Substantia nigra (tissue), 51 donors: ENCODE measurements at places on chromosomes 3 and 15.

- no peak for DNase-seq
These were observed 9.6 kb upstream of the FAM107A start for GRCh38 chr3:58586776-58587192.

- peak; percentile 4 for DNase-seq
These were observed 1.1 kb upstream of the PLCH1 start for GRCh38 chr3:155745795-155746550.

GRCh38 chr3:13045904-13046568 is 27.2 kb downstream of the IQSEC1 start:
- DNase-seq = no peak

DNA sequence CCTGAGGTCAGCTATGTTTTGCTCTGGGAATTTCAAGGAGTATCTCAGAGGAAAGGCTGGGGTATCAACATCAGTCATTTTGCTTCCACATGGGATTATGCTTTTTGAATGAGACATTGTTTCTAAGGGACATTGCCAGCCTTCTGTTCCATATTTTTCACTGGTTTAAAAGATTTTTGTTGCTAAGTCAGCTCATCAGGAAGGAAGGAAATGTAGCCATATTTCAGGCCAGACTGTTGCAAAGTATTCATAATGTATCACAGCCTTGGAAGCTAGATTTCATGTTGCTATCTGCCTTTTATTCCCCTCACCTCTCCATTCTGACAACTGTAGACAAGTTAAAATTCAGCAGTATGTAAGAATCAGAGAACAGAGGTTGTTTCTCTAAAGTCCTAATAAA is 61.0 kb upstream of the CHRM5 start:
- no peak for DNase-seq

GRCh38 chr3:189355481-189356201 is 183.9 kb downstream of the TPRG1 start:
- no peak for DNase-seq

- no peak for DNase-seq
These were observed 215.6 kb upstream of the UMPS start for GRCh38 chr3:124514683-124515082.

- no peak for DNase-seq
These were observed 365.7 kb upstream of the ICE2 start for GRCh38 chr15:60844511-60845174.

DNA sequence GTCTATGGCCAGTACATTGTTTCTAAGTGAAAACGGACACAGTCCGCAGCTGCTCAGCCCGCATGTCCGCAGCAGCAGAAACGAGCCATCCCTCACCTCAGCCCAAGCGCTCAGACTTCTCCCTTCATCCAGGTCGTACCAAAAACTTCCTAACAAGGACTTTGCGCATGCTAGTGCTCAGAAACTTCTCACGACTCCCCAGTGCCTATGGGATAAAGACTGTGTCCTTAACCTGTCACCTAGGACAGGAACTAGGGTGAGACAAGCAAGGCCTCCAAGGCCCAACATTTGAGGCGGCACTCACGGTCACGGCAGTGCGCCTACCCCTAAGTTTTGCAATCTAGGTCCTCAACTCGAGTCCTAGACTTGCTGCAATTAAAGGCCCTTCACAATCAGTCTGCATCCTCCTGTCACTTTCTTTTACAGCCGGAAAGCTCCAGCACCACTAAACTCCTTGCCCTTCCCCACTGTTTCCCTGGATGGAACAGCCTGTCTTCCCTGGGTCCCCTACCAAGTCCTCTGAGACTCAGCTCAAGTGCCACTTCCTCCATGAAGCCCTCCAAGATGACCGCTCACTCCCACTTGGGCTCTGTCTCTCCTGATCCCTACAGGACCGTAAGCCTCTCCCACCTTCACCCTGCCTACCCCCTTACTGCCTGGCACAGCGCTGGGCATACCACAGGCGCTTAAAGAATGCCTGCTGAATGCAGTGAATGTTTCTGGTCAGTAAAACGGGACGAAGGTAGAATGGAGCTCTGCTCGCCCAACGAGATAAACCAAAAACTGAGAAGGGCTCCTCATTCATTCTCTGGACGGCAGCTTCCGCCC is 1.2 kb downstream of the CLN6 start:
- DNase-seq = no peak

GRCh38 chr15:69663441-69663840 is 210.8 kb downstream of the RPLP1 start:
- DNase-seq = no peak

DNA sequence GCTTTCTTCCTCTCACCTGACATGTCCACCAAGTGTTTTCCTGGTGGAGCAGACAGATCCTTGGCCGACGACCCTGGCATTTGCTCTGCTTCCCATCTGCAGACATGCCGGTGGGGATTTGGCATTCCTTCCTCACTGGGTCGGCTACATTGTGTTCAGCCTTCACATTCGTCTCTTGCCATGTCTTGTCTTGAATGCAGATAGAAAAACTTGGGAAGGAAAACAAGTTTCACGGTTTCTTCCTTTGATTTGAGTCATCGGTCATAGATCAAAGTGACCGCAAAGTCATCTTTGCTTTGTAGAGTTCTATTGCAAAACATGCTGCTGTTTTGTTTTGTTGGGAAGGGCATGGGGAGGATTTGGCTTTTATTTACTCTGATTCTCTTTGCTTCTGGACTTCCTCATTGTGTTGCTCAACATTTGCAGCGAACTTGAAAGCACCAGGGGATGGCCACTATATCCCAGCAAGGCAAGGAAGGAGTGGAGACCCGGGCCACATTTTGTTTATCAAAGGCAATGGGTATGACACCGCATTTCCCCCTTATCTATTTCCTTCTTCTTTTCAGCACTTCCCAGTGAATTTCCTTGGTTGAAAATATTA is 321.3 kb downstream of the CACNA2D3 start:
- DNase-seq = no peak

- DNase-seq = no peak
These were observed 4.9 kb downstream of the SLC12A6 start for GRCh38 chr15:34332553-34333120.

- DNase-seq = no peak
These were observed 8.8 kb upstream of the SLC15A2 start for GRCh38 chr3:121885386-121885785.

- no peak for DNase-seq
These were observed 44.6 kb downstream of the PTPN23 start for GRCh38 chr3:47425383-47425778.

DNA sequence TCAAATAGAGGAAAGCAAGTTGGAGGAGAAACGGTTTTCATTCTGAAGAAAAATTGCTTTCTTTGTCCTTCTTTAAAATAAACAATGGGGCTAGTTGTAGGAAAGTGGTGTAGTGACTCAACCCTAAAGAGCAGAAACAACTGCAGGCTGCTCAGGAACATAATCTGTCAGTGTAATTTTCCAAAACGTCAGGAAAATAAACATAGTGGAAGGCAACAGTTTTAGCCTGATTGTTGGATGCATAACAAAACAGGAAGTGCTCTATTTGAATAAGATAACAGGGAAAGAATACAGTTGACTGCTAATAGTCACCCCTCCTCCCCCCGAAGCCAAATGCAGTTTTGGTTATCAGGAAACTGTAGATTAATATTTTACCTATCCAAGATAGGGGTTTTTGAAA is 167.6 kb downstream of the ECT2 start:
- no peak for DNase-seq

DNA sequence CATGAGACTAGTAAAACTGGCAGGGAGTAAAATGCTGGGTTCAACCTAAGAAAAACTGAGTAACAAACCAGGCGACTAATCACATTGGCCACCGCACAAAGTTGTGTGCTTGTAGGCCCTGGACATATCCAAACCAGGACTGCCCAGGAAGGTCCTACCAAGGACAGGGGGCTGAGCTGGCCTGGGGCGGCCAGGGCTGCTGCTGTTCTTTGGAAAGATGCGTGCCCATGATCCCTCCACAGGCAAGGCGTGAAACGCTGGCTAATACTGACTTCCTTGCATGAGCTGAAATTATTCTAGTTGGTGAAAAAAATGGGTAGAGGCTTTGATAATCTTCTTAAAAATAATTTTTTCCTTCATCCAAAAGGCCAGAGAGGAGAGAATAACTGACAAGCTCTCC is 56.9 kb upstream of the ADCY5 start:
- DNase-seq = no peak

DNA sequence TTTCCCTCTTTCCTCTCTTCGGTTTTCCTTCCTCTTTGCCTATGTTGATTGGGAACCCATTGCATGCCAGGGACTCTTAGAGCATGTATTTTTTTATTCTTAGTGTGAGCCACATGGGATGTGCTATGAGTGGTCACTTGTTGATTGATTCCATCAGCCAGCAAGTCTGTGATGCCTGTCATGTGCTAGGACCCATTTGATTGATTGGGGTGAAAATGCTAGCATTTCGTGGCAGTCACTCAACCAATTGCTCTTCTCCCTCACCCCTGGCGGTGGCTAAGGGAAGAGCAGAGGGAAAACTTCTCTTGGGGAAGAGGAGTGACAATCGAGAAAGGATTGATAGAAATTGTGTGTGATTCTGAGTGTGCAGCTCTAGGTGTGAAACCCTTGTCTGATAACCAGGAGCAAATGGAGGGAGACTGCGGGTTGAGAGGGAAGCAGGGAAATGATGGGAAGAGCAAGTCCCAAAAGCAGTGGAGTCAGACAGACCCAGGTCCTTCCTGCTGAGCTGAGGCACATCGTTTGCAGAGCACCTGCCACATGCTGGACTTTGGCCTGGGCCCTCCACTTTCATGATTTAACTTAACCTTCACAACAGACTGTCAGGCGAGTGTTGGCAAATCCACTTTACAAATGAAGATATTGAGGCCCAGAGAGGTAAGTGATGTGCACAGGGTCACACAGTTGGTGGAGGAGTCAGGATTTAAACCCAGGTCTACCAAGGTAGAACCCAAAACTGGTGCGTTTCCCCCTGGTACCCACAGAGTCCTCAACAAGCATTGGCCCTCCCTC is 40.0 kb downstream of the SLC6A11 start:
- no peak for DNase-seq

DNA sequence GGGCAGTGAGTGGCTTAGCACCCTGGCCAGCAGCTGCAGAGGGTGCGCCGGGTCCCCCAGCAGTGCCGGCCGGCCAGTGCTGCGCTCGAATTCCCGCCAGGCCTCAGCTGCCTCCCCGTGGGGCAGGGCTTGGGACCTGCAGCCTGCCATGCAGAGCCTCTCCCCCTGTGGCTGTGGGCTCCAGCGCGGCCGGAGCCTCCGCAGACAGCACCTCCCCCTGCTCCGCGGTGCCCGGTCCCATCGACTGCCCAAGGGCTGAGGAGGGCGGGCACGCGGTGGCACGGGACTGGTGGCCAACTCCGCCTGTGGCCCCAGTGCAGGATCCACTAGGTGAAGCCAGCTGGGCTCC is 386.3 kb downstream of the CNTN4 start:
- no peak for DNase-seq

DNA sequence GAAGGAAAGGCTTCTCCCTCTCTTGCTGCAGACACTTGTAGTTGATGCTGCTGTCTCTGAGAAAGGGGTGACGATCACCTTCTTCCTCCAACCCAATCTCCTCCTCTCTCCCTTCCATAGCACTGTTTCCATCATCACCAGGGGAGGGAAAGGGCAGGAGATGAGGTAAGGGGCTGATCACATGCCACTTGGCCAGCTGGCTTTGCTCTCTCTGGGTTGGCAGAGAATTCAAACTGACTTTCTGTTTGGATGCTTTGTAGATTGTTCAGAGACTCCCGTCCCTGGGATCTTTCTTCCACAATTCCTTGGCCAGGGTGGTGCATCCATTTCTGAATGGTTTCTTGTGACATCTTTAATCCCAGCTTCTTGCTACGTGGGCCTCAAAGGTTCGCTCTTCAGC is 43.2 kb upstream of the ZNF148 start:
- no peak for DNase-seq

DNA sequence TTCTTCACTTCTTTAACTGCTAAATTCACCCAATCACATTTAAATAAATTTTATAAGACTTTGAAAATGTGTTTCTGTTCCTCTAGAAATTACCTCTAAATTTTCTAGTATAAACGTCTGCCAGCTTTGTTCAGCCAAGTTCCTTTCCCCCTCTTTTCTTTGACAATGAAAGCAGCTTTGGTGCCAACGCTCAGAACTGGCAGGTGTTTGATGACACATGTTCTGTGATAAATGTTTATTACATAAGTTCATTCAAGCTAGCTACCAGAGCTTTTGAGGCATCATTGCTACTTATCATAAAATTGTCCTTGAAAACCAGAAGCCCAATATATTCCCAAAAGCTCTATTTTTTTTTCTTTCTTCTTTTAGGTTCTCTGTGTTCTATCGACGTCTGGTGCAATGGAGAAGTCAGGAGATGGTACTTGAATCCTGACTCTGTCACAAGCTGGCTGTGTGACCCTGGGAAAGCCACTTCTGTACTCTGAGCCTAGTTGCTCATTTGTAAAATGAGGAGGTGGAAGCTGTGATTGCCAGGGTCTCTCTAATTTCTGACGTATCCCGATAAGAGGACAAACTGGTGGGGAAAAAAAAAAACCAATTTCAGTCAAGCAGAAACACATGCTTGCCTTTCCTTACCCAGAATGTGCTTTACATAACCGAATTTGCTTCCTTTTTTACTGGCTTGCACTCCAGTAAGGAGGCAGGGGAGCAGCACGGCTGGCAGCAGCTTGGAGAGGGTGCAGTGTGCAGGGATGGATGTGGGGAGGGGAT is 187.1 kb upstream of the LPP start:
- DNase-seq = no peak

- DNase-seq = no peak
These were observed 5.0 kb downstream of the CD86 start for GRCh38 chr3:122060040-122060698.

GRCh38 chr15:75786575-75786947 is 56.7 kb upstream of the UBE2Q2 start:
- DNase-seq = no peak

GRCh38 chr3:129599073-129599472 is 7.4 kb downstream of the PLXND1 start:
- DNase-seq = no peak

GRCh38 chr3:11638495-11639358 is 5.0 kb downstream of the VGLL4 start:
- peak; percentile 11 for DNase-seq

- peak; percentile 72 for DNase-seq
These were observed 4.4 kb upstream of the SYNM start for GRCh38 chr15:99100245-99101173.

DNA sequence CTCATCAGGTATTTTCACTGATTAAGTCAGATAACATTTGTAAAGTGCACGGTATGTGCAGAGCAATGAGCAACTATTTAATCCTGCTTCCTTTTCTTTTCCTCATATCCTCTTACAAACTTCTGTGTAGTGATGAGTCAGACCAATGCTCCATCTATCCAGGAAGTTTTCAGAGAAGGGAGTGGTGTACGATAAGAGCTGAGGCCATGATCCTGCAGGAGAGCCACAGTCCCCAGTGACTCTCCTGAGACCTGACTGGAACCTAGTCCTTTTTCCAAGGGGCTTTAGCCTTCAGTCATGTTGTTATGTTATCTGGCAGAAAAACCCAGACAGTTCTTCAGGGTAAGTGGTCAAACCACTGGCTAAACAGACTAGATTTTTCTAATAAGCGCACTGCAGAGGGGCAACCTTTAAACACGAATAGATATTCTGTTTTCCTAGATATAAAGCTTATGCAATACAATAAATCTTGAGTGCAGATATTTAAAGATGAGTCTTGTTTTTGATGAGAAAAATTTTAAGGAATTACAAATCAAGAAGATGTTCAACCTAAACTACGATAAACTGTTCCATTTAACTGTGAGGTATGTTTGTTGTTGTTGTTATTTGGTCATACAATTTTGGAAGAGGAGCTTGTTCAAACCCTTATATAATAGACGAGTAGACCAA is 110.5 kb upstream of the RAP2B start:
- DNase-seq = no peak
